ENCODE measurements at places on chromosomes 16 and 17. TPM values are rescaled to one million over a fixed set of nuclear protein-coding genes. Genes with fewer than 3 reads are reported as not detected.

MSRB1 gene
- 9.5 TPM for total RNA-seq

LPO gene
- not detected for total RNA-seq

KRT33B gene
- 0.14 TPM for total RNA-seq

ZFP1 gene
- total RNA-seq: 9.9 TPM

MSLN gene
- total RNA-seq: not detected

HSD17B1 gene
- total RNA-seq: 0.85 TPM

PHOSPHO1 gene
- 0.71 TPM for total RNA-seq

C17orf100 gene
- total RNA-seq: 0.43 TPM

ATP2C2 gene
- total RNA-seq: under 0.01 TPM

KRT31 gene
- not detected for total RNA-seq

OTOP3 gene
- total RNA-seq: not detected

SSTR5 gene
- total RNA-seq: not detected

C16orf89 gene
- total RNA-seq: 3.3 TPM

SCIMP gene
- not detected for total RNA-seq

NPIPA3 gene
- total RNA-seq: 0.57 TPM

TP53TG3D gene
- total RNA-seq: not detected

UBALD2 gene
- total RNA-seq: 1.4 TPM

GRB7 gene
- total RNA-seq: not detected

ABCA9 gene
- total RNA-seq: 10.0 TPM

LGALS9B gene
- total RNA-seq: not detected

TEX19 gene
- under 0.01 TPM for total RNA-seq

FBXW10B gene
- total RNA-seq: 0.18 TPM

FOXL1 gene
- total RNA-seq: 2.7 TPM

KRT33A gene
- total RNA-seq: not detected

TSNAXIP1 gene
- total RNA-seq: 1.2 TPM

RHBDF2 gene
- 2.3 TPM for total RNA-seq

SLC12A4 gene
- total RNA-seq: 150 TPM

PIRT gene
- total RNA-seq: not detected

KRT32 gene
- not detected for total RNA-seq

HOXB8 gene
- total RNA-seq: not detected

CES5A gene
- not detected for total RNA-seq

TP53TG3B gene
- total RNA-seq: not detected

CCT6B gene
- total RNA-seq: 3.0 TPM

CTRB2 gene
- total RNA-seq: not detected

BCAR1 gene
- total RNA-seq: 36.0 TPM

TMC8 gene
- not detected for total RNA-seq

AANAT gene
- total RNA-seq: not detected

TBKBP1 gene
- 13.6 TPM for total RNA-seq

ABCA6 gene
- 9.9 TPM for total RNA-seq

CFAP20 gene
- 25.1 TPM for total RNA-seq

TBC1D3I gene
- 0.28 TPM for total RNA-seq

GP1BA gene
- not detected for total RNA-seq

CPNE7 gene
- 3.6 TPM for total RNA-seq

ACAP1 gene
- 2.1 TPM for total RNA-seq

TEDC2 gene
- 1.0 TPM for total RNA-seq

AGRP gene
- total RNA-seq: not detected

KCNJ2 gene
- 16.1 TPM for total RNA-seq

ITGAX gene
- total RNA-seq: under 0.01 TPM

OR4D1 gene
- not detected for total RNA-seq

CPHXL gene
- not detected for total RNA-seq

RHOT1 gene
- 40.5 TPM for total RNA-seq

HID1 gene
- total RNA-seq: 0.28 TPM

ALOXE3 gene
- under 0.01 TPM for total RNA-seq

SLC25A39 gene
- total RNA-seq: 56.5 TPM

KRT24 gene
- not detected for total RNA-seq

SPATA22 gene
- total RNA-seq: 1.8 TPM

KRTAP4-3 gene
- not detected for total RNA-seq
